Spinal cord (tissue), 10 donors: ENCODE measurements at places on chromosomes 7 and 10.

DNA sequence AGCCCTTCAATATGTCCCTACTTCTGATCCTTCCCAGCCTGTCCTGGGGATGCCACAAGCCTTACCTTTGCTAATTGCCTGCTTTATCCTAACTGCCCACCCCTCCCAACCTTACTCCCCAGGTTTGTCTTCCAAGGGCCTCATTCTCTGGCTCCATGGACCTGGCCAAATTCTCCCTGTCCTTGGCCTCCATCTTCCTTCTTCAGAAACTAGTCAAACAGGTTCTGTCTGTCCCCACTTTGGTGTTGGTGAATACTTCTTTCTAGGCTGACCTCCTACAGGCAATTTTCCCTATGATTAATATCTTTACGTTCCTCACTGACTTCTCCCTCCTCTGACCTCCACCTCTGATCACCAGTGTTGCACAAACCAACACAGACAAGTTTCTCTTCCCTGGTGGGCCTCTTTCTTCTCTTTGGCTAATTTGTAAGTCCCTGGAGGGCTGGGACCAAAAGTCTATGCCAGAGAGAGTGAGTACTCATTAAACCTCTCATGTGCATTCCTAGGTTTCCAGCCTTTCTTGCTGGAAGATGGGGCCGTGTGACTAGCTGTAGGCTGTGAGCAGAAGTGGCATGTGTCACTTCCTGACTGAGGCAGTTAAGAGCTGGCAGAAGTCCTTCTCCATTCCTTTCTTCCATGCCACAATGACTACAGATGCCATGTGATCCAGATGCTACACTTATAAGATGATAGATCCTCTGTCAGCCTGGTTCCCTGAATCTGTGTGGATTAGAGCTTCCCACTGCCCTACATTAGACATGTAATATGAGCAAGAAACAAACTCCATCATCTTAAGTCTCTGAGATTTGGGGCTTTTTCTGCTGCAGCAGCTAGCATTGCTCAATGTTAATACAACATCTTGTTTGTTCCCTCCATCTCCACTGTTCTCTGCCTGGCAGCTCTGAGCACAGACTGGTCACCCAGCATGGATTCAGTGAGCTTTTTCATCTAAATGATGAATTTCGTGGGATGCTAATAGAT is 382.7 kb downstream of the RPS24 start:
- no peak for DNase-seq

DNA sequence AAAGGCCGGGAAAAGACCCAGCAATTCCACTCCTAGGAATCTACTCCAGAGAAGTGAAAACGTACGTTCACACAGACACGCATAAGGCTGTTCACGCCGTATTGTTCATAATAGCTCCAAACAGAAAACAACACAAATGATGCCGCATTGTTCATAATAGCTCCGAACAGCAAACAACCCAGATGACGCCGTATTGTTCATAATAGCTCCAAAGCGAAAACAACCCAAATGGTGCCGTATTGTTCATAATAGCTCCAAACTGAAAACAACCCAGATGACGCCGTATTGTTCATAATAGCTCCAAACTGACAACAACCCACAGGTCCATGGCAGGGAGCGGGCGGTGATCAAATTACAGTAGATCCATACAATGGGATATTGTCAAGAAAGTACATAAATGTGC is 85.2 kb upstream of the DNAAF5 start:
- DNase-seq, result no peak

- no peak for DNase-seq
These were observed 182.2 kb downstream of the CAMK1D start for GRCh38 chr10:12531305-12532220.

DNA sequence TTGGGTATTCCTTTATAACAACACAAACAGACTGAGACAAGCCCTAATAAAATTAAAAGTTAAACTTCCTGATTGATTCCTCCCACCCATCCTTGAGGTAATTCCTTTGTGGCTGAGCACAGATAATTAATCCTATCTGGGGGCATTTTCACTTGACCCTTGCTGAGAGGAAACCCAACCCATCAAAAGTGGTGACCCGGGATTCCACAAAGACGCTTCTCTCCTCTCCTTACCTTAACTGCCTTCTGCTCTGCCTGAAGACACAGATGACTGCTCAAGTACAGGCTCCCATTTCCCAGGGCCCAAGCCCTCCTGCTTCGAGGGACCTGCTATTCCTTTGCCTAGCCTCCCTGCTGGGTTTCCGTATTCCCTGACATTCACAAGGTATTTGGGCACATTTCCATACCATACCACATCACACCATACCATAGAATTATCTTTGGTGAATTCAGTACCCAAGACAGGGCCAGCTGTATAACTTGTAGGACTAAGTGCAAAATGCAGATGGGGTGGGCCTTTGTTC is 9.8 kb upstream of the MAPK8 start:
- DNase-seq, result no peak

DNA sequence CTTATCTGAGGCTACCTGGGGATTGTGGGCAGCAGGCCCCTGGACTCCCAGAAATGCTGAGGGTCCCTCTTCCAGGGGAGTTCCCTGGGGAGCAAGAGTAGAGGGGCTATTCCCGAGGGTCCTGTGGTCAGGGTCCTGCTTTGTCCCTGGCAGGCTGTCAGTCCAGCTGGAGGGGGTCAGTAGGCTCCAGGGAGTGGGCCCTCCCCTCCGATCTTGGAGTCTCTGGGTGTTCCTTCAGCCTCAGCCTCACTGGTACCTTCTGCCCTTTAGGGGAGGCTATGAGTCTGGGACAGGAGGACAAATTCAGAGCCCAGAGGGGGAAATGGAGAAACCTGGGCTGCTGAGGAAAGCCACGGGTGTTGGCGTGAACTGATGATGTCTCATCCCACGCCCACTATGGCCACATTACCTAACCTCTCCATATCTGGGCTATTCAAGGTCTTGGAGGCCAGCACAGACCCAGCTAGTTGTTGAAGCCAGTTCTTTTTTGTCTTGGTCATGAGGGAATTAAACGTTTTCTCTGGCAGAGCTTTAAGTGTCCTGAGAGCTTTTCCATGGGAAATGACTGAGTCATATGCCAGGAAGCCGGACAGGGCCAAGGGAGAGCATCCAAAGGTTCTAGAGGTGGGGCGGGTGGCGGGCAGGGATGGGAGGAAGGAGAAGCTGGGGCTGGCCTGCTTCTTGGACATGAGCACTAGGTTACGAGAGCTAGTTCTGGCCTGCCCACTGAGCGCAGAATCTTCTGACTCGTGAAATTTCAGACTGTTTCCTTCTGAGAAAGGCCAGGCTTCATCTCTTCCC is 6.2 kb downstream of the CALHM2 start:
- DNase-seq, result no peak

DNA sequence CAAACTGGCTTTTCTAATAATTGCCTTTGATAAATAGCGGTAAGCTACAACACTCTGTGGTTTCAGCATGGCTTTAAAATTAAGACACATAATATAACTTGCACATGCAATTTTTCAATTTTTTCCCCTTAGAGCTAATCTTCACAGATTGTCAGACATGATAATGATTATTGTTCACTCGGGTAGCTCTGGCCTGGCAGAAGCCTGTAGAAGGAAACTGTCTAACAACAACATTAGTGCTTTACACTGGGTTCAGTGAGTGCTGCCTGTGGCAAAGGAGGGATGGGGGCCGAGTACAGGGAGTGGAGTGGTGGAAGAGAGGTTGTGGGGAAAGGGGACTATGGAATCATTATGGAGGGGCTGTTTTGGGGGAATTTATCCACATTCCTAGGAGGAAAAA is 67.2 kb upstream of the AUTS2 start:
- no peak for DNase-seq

- peak; percentile 17 for DNase-seq
These were observed 7.0 kb upstream of the GBX1 start for GRCh38 chr7:151174246-151175046.

DNA sequence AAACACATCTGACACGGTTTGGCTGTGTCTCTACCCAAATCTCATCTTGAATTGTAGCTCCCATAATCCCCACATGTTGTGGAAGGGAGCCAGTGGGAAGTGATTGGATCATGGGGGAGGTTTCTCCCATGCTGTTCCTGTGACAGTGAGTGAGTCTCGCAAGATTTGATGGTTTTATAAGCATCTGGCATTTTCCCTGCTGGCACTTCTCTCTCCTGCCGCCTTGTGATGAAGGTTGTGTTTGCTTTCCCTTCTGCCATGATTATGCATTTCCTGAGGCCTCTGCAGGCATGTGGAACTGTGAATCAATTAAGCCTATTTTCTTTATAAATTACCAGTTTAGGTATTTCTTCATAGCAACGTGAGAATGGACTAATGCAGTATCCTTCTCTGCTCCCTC is 5.9 kb upstream of the HTR5A start:
- DNase-seq, result peak; percentile 28

DNA sequence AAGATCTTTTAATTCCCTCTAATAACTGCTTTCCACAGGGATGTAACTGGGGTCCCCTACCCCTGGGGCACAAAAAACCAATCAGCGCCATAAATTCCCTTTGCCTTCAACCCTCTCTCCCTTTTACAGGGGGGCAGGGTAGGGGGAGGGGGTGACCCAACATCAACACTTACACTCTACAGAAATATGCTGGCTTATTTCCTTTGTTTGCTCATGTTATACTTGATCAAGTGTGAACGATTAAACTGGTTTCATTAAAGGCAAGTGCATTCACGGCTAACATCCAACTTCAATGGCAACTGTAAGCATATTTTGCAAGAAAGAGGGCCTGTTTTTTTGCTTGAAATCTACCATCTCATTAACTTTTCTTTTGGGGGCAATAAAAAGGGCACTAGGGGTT is 2.9 kb downstream of the CTBP2 start:
- DNase-seq, result peak; percentile 44

- no peak for DNase-seq
These were observed 7.9 kb downstream of the DLX6 start for GRCh38 chr7:97013134-97013844.

DNA sequence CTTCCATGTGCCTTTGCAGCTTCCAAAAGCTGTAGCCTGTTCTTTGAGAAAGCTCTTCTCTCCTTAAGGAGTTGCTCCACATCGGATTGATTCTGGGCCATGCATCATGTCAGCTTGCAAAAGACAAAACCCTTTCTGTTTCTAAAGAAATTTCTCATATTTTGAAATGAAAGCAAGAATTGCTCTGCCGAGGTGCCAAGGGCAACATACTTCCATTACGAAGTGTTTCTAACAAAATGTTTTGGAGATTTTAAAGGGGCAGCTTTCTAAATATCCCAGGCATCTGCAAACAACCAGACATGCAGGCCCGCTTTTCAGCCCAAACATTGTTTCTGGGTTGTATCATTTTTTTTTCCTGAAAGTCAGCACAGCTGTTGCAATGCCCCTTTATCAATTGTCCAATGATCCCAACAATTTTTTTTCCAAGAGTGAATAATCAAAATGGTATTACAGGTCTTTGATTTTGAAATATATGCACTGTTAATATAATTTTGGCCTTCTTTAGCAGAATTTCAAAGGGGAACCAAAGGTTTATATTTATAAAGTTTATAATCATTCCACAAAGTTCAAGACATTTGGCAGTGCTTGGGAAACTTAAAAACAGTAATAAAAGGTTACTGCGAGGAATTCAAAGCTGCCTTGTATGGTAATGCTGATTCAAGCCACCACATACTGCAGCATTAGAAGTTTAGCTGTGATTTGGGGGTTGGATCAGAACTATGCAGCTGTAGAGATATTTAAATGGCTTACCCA is 61.0 kb downstream of the TES start:
- no peak for DNase-seq

- DNase-seq, result peak; percentile 71
These were observed 101.7 kb downstream of the PTN start for GRCh38 chr7:137241655-137242360.

DNA sequence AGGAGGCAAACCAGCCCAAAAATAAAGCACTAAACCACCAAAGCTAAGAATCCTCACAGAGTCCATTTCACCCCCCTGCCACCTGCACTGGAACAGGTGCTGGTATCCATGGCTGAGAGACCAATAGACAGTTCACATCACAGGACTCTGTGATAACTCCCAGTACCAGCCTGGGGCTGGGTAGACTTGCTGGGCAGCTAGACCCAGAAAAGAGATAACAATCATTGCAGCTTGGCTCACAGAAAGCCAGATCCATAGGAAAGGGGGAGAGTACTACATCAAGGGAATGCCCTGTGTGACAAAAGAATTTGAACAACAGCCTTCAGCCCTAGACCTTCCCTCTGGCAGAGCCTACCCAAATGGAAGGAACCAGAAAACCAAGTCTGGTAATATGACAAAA is 13.6 kb upstream of the SLC25A28 start:
- DNase-seq, result no peak

- DNase-seq, result no peak
These were observed 175.0 kb upstream of the PLXNA4 start for GRCh38 chr7:132751244-132751647.

GRCh38 chr7:37916673-37917660 is at the start of gene SFRP4:
TSS of gene SFRP4 (minus strand) at chr7:37916817. CDS start at chr7:37916537, 280 bp downstream.
- DNase-seq, result peak; percentile 85

GRCh38 chr7:38830826-38831225 is 78.2 kb downstream of the VPS41 start:
- DNase-seq, result no peak

DNA sequence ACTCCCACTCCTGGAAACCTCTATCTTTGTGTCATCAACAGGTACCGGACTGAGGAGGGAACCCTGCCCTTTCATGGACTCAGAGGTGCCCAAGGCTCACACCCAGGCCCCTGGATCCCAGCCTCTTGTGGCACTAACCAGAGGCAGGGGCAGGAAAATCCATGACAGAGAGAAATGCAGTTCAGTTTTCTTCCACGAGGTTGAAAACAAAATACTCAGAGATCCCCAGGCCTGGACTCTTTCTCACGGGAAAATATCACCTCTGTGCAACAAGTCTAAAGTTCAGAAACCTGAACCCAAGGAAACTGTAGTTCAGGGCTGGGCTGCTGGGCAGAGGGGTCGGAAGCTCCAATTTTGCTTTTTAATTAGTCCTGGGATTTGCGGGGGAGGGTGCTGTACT is 21.4 kb upstream of the OPN4 start:
- no peak for DNase-seq

DNA sequence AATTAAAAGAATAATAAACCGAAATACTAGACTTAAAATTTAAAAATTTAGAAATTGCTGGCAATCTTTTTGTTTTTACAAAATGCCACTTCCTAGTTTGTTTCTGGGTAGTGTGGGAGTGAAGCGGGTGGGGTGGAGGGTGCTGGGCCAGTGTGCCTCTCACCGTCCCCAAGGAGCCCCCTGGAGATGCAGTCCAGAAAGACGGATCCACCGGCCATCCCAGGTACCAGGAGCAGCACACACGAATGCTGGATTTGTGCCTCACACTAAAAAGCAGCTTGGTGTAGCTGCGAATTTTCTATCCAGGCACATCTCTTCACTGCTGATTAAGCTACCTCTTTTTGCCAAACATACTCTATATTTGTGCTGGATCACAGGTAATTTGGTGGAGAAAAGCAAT is 618.1 kb downstream of the DNAJB6 start:
- DNase-seq, result no peak

- no peak for DNase-seq
These were observed 142.8 kb upstream of the SEMA3E start for GRCh38 chr7:83791737-83792136.

DNA sequence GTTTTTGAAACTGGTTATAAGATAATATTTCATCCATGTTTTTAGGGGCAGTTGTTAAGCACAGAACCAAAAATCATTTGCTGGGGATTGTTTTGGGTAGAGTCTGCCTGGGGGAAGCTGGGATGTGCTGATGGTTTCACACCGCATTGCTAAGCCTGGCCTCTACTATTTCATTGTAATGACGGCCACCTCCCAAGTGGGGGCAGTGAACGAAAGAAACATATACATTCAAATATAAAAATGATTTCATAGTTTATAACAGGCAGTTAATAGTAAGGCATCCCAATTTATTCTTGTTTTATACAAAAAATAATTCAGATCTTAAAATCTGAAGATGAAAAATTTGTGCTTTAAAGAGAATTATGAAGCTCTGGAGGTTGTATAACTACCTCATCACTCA is 750.8 kb downstream of the REEP3 start:
- no peak for DNase-seq

GRCh38 chr7:83149466-83149865 is 13.2 kb downstream of the PCLO start:
- no peak for DNase-seq
